ENCODE measurements at places on chromosomes 12 and 14.
A peak's percentile ranks its signal among the peaks of the same experiment; 100 is the strongest.

- no peak for DNase-seq
Measured at GRCh38 chr12:83573671-83574070, 887.0 kb downstream of the TMTC2 start.

- no peak for DNase-seq
Measured at GRCh38 chr12:96237035-96237434, 42.9 kb downstream of the ELK3 start.

GRCh38 chr12:90166671-90167070 is 458.0 kb upstream of the ATP2B1 start:
- no peak for DNase-seq

- no peak for DNase-seq
Measured at GRCh38 chr12:128137140-128137539, 129.8 kb upstream of the TMEM132C start.

DNA sequence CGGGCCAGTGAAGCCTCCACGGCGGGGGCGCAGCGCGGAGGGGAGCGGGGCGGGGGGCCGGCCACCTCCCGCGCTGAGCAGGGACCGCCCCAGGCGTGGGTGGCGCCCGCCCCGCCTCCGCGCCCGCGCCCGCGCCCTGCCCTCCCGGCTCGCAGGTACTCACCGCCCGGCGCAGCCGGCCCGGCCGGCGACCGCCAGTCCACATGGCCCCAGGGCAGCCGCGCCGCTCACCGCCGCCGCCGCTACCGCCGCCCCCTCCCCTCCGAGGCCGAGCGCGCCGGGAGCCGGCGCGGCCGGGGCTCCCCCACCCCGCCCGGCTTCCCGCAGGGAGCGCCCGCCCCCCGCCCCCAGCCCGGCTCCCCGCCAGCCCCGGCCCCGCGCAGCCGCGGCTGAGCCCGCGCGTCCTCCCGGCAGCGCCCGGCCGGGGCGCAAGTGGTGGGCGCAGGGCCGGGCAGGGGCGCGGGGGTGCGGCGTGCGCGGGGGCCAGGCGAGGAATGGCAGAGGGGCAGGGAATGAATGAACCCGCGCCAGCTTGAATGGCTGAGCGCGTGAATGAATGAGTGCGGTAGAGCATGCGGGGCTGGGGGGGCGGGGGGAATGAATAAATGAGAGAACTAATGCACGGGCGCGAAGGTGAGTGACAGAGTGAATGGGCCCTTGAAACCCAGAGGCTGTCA is at the start of gene BEGAIN:
Gene BEGAIN, minus strand, starts transcription at position 332 of the 677 bp plus-strand sequence. Its CDS starts 127 bp downstream, at position 205.
- no peak for DNase-seq

DNA sequence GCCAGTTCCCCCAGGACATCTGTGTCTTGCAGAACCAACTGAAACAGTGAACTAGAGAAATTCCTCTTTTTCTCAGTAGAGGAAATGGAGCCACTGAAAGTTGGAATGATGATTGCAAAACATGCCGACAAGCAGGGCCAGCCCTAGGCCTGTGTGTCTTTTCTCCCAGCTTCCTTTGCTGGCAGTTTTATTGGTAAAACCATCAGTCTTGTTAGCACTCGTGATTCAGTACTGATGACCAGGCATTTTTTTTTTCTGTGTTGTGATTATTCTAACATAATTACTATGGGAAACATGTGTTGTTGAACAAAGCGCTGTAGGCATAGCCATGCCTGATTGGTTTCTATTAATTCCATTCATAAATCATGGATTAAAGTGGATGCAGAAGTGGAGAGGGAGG is 620.7 kb downstream of the AACS start:
- no peak for DNase-seq

- DNase-seq: no peak
Measured at GRCh38 chr12:74626397-74626796, 88.8 kb downstream of the ATXN7L3B start.

- DNase-seq: no peak
Measured at GRCh38 chr14:60215520-60216420, 33.3 kb upstream of the PPM1A start.

DNA sequence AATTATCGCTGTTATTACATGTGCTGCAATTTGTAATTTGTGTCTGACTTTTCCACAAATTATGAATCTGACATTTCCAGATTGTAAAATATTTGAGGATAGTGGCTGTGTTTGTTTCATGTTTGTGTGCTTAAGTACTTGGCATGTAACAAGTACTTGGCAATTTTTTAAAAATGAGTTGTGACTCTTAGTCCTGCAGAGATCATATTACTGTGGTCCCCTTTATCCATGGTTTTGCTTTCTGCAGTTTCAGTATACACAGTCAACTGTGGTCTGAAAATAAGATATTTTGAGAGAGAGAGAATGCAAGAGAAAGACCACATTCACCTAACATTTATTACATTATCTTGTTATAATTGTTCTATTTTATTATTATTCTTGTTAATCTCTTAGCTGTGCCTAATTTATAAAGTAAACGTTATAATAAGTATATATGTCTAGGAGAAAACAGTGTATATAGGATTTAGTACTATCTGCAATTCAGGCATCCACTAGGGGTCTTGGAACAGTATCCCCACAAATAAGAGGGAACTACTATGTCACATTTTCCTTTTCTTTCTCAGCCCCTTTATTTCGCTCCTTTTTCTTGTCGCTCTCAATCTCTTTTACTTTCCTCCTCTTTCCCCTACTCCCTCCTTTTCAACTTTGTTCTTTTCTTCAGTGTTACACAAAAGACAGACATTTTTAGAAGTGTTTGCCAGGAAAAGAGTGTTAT is 176.1 kb downstream of the FUT8 start:
- no peak for DNase-seq

DNA sequence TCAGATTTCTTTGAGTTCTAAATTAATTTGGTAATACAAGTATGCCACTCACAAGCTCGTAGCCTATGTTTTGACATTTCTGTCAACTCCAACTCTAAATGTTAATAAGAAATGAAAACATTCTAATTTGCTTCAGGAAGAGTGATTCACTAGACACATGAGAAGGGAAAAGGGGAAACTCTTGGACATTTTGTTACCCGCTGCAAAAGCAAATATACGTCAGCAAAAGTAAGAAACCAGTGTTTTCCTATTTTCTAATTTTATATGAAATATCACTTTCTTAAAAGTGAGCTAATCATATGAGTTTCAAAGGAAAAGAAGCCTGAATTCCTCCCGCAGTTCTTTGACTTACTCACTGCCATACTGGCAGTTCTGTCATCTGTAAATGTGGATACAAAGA is 162.3 kb downstream of the GRIP1 start:
- DNase-seq: no peak

- no peak for DNase-seq
Measured at GRCh38 chr12:120438495-120439198, 734 bp downstream of the COX6A1 start.

- DNase-seq: no peak
Measured at GRCh38 chr12:15122344-15122743, 98.9 kb downstream of the RERG start.

DNA sequence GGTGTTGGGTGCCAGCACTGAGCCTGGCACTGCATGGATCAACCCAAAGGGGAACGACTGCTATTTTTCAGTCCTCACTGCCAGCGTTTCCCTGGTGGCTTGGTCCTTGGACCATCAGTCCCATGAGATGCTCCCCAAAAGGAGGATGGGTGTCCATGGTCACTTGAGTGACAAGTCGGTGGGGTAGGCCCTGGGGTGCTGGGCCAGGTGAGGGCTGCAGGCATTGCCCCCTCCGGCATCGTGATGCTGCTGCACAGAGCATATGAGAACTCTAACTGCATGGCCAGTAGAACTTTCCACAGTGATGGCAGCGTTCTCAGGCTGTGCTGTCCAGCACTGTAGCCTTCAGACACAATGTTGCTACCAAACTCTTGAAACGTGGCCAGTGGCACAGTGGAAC is 16.2 kb downstream of the SETD1B start:
- DNase-seq: no peak

DNA sequence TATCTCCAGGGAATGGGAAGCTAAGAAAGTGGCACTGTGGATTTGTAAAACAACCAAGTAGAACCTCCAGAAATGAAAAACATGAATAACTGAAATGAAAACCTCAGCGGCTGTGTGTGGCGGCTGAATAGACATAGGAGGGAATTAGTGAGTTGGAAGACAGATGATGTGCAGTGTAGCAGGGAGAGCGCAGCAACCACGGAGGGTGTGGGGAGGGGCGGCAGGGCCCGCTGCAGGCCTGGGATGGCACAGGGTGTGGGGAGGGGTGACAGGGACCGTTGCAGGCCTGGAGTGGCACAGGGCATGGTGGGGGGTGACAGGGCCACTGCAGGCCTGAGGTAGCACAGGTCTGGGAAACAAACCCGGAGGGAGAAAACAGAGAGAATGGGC is 51.1 kb downstream of the BEGAIN start:
- no peak for DNase-seq

- no peak for DNase-seq
Measured at GRCh38 chr14:104601786-104602185, 2.8 kb downstream of the TMEM179 start.

DNA sequence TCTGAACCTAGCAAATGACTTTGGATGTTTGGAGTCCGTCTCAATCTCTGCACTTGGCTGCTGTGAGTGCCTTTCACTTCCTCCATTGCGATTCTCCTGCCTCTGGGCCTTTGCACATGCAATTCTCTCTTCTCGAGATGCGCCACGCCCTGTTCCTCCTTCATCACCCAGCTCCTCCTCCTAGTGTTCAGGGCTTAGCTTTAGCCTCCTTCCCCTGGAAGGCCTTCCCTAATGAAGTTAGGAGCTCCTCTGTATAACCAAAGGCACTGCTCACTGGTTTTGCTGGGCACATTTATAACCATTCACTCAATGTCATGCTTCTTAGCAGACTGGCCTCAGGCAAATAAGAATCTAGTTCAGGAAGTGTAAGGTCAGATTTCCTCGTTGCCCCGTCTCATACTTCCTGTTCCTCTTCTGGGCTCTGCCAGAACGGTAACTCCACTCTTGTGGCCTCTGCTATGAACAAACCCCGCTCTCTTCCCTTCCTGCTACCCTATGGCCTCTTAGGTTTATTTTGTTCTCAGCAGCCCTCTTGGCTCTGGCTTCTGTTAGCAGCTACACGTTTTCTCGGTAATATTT is 171.4 kb downstream of the CRADD start:
- no peak for DNase-seq

DNA sequence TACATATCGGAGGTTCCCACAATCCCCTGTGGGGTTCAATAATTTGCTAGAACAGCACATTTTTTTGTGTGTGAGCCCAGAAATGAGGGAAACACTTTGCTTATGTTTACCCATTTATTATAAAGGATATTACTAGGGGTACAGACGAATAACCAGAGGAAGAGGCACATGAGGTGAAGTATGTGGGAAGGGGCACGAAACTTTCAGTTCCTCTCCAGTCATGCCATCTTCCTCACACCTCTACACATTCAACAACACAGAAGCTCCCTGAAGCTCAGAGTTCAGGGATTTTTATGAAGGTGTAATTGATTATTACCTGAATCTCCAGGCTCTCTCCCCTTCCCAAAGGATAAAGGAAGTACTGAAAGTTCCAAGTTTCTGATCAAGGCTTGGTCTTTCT is 30.2 kb upstream of the DYRK2 start:
- DNase-seq: no peak

GRCh38 chr14:54584097-54584496 is 17.2 kb downstream of the SAMD4A start:
- DNase-seq: no peak

GRCh38 chr12:22731236-22731635 is 106.3 kb downstream of the ETNK1 start:
- no peak for DNase-seq

DNA sequence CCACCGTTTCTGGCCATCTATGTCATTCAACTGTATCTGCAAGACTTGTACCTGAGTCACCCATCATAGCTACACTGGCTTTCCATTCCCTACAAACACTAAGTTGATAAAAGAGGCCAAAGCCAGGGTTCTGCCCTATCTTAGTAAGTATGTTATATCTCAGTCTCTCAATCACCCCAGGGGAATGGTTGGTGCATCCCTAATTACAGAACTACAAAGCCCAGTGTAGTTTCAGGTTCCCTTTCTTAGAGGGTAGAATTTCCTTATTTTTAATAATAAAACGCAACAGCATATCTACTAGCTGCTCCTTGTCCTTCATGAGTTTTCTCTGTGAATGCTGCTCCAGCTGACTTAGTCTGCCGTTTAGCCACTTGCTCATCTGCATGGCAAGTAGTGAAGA is 57.6 kb downstream of the ST8SIA1 start:
- DNase-seq: no peak

DNA sequence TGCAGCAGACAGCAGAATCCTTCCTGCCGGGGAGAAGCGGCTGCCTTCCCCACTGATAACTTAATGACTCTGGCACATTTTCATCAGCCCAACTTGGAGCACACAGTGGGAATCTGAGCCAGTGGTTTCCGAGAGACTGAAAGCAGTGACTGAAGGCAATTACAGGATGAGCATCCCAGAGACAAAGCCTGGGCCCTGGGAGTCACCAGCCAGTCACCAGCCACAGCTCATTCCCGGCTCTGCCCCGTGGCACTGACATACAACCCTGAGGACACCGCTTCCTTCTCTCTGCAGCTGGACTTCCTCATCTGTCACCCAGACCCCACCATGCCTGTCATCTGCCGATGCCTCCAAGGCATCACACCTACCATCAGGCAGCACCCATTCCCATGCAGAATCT is 192.3 kb downstream of the DPF3 start:
- no peak for DNase-seq

DNA sequence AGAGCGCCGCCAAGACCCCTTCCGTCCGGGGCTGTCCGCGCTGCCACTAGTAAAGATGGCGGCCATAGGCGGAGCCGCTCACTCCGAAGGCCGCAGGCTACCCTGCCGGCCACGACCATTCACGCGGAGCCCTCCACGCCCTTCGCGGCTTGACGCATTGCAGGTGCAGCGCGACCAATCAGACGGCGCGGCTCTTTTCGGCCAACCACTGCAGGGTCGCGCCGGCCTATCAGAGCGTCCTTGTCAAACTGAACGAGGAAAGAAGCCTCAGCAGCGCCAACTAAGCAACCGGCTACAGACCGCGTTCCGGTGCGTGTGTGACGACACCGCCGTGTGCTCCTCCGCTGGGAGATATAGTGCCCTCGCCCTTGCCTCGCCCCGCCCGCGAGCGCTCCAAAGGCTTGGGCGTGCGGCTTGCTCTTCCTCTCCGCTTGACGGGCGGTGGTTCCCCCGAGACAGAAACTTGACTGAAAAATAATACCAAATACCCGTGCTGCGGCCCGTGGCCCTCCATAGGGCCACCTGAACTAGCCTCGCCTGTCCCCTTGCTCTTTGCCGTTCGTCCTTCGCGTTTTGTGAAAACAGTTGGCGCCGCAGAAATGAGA is 13.6 kb upstream of the CALM1 start:
- DNase-seq: peak; percentile 96
